ENCODE measurements at places on chromosomes 2 and 18. TPM values are rescaled to one million over a fixed set of nuclear protein-coding genes. Genes with fewer than 3 reads are reported as not detected.
A peak's percentile ranks its signal among the peaks of the same experiment; 100 is the strongest.

GRCh38 chr2:189569295-189569910 is 11.2 kb downstream of the SLC40A1 start:
- DNase-seq: no peak
- peaks cover 3% of the 10 kb centered on the region for H3K4me1 ChIP-seq
- H3K4me3 ChIP-seq: no peak overlapping the region
- H3K27me3 ChIP-seq: no peaks in the 10 kb centered on the region
- peak overlapping the region; percentile 47 for H3K27ac ChIP-seq

GRCh38 chr2:230068651-230069055 is at the start of gene SLC16A14:
Gene SLC16A14, minus strand, starts transcription at chr2:230068924. Its CDS starts 9,572 bp downstream, at chr2:230059352.
- no peak for DNase-seq
- peak within 1 kb of the TSS; percentile 62 for H3K4me3 ChIP-seq
- H3K4me1 ChIP-seq: peaks cover 6% of the 10 kb centered on the region
- H3K27me3 ChIP-seq: no peaks in the 10 kb centered on the region

DNA sequence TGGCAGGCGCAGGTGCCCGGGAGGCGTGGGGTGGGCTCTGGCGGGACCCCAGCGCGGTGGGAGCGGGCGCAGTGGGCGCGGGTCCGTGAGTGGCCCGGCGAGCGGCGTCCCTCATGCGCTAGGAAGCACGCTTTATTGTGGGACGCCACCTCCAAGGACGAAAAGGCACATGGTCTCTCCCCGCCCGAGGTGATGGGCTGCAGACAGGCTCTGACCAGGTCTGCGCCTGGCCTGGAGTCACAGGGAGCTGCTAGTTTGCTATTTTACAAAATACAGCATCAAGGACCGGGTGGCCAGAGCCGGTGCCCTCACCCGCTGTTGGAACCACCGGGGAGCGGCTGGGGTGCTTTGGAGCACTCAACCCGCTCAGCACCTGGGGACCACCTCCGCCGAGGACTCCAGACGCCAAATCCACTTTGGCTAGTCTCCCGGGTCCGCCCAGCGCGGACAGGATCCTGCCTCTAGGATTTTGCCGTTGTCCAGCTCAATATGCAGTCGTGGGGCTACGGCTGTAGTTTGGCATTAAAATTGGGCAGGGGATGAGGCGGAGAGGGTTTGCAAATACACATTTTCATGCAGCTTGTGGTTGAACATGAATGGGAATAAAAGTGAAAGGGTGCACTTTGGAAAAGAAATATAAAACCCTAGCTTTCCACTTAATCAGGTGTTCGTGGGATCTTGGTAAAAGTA is 65.4 kb downstream of the LRRFIP1 start:
- H3K27ac ChIP-seq: peak overlapping the region; percentile 98
- peaks cover 88% of the 10 kb centered on the region for H3K4me1 ChIP-seq
- DNase-seq: no peak
- no peaks in the 10 kb centered on the region for H3K36me3 ChIP-seq
- H3K27me3 ChIP-seq: no peaks in the 10 kb centered on the region

GRCh38 chr2:108621087-108621559 is 86.9 kb downstream of the LIMS1 start:
- peaks cover 32% of the 10 kb centered on the region for H3K4me1 ChIP-seq
- H3K4me3 ChIP-seq: no peak overlapping the region
- H3K27ac ChIP-seq: peak overlapping the region; percentile 27
- no peaks in the 10 kb centered on the region for H3K36me3 ChIP-seq
- H3K27me3 ChIP-seq: no peaks in the 10 kb centered on the region

- H3K27ac ChIP-seq: no peak overlapping the region
- peaks cover 12% of the 10 kb centered on the region for H3K4me1 ChIP-seq
- H3K4me3 ChIP-seq: no peak overlapping the region
- H3K27me3 ChIP-seq: no peaks in the 10 kb centered on the region
- DNase-seq: no peak
- peaks cover 10% of the 10 kb centered on the region for H3K36me3 ChIP-seq
These were observed 81.5 kb upstream of the MAP3K20 start for GRCh38 chr2:172993931-172994717.

DNA sequence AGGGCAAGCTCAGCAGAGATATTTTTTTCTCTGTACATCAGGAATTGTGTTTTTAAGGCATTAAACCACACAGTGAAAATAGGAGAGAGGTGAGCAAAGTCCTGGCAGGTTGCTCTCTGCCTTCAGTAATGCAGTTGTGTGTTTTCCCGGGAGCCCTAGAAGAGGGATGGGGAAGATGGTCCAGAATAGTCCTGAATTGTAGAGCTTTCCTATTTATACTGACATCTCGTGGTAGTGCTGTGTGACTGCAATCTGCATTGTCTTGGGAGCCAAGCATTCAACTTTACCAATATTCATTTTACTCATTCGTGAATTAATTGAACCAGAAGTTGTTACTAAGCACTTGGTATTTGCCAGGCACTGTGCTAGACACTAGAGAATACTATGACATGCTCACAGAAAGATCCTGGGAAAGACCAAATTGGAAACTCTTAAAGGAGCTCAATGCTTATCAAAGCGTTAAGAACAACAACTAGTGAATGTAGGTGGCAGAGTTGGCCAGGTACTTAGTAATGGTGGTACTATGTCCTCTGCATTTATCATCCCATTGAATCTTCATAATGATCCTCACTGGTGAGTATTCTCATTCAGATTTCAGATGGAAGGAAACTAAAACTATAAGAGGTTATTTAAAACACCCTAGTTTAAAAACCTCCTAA is 214.6 kb downstream of the TRIB2 start:
- H3K27me3 ChIP-seq: no peaks in the 10 kb centered on the region
- H3K4me1 ChIP-seq: peaks cover 37% of the 10 kb centered on the region
- H3K36me3 ChIP-seq: no peaks in the 10 kb centered on the region
- no peak for DNase-seq

DNA sequence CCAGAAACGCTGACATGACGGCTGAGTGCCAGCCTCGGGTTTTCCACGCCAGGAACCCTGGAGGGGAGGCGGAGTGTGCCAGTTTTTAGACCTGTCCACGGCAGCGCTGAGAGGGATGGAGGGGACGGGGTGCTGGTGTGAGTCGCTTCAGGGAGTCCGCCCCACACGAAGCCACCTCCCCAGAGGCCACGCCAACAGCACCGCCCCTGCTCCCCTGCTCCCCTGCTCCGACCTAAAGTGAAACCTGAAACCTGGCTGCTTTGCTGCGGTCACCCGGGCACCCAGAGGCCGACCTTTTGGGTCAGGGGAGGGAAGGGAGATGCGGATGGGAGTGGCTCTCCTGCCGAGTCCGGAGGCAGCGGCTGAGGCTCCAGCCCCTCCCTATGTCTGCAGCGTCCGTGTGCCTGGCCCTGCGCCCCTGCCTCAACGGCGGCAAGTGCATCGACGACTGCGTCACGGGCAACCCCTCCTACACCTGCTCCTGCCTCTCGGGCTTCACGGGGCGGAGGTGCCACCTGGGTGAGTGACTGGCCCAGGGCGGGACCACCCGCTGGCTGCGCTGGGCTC is 38.1 kb downstream of the SNED1 start:
- H3K4me3 ChIP-seq: peak overlapping the region; percentile 23
- no peak for DNase-seq
- peaks cover 5% of the 10 kb centered on the region for H3K4me1 ChIP-seq
- peaks cover 27% of the 10 kb centered on the region for H3K36me3 ChIP-seq
- H3K27me3 ChIP-seq: no peaks in the 10 kb centered on the region

DNA sequence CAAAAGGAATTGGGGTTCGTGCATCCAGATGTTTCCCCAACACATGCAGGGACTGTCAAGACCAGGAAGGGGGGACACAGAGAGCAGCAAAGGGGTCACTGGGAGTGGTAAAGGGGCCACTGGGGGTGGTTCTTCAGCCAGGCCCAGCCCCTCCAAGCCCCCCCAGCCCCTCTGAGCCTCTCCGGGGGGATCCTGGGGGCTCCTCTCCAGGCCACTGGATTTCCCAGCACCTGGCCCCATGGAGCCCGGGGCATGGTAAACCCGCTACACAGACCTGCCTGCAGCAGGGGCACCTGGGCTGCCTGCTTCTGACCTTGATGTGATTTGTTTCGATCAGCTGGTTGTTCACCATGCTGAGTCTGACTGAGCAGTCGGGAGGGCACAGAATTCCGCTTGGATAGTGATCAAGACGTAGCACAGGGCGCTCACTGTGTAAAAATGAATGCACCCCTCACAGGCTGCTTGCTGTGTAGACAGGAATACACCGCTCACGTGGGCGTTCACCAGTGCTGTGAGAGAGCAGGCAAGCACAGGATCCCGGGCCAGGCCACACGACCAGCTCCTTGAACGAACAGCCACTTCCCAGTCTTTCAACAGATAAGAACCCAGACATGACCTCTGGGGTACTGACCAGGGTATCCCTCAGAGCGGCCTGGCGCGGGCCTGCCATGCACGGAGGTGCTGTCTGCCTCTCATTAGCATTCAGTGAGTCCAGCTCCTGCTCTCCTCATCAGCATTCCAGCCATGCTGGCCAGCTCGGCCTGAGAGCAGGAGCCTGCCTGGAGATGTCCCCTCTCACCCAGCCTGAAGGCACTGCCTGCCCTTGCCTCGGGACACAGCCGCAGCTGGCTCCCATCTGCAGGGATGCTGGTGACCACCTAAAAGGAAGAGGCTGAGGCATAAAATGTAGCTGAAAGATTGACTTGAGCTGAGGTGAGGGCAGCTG is 73.3 kb upstream of the OTOS start:
- H3K27ac ChIP-seq: no peak overlapping the region
- no peaks in the 10 kb centered on the region for H3K27me3 ChIP-seq
- H3K36me3 ChIP-seq: no peaks in the 10 kb centered on the region
- no peak for DNase-seq
- no peak overlapping the region for H3K4me3 ChIP-seq

- H3K4me3 ChIP-seq: no peak overlapping the region
- H3K27ac ChIP-seq: peak overlapping the region; percentile 76
- H3K27me3 ChIP-seq: no peaks in the 10 kb centered on the region
- peaks cover 5% of the 10 kb centered on the region for H3K4me1 ChIP-seq
- no peak for DNase-seq
These were observed 72.8 kb downstream of the KCNF1 start for GRCh38 chr2:10984418-10985135.

DNA sequence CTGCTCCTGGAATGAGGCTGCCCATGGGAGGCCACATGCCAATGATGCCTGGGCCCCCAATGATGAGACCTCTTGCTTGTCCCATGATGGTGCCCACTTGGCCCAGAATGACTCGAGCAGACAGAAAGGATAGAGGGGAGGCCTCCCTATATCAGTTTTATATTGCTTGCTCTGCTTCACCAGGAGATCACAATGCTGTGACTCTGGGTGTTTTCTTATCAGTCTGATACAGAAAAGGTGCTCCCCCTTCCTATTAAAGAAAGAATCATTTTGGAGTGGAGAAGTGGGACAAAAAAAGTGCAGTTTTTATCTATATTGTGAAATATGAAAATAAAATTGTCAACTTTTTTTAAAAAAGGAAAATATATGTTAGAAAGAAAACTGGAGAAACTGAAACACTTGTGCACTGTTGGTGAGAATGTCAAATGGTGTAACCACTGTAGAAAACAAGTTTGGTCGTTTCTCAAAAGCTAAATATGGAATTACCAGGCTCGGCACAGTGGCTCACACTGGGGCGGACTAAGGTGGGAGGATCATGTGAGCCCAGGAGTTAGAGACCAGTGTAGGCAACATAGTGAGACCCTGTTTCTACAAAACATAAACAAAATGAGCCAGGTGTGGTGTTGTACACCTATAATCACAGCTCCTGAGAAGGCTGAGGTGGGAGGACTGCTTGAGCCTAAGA is 21.8 kb downstream of the LPIN2 start:
- no peaks in the 10 kb centered on the region for H3K27me3 ChIP-seq
- H3K4me1 ChIP-seq: peaks cover 15% of the 10 kb centered on the region
- DNase-seq: no peak
- H3K27ac ChIP-seq: no peak overlapping the region

GRCh38 chr18:77100751-77101355 is 31.7 kb downstream of the MBP start:
- peak overlapping the region; percentile 28 for H3K4me3 ChIP-seq
- H3K27ac ChIP-seq: peak overlapping the region; percentile 83
- no peaks in the 10 kb centered on the region for H3K36me3 ChIP-seq
- no peaks in the 10 kb centered on the region for H3K27me3 ChIP-seq
- DNase-seq: no peak
- H3K4me1 ChIP-seq: peaks cover 24% of the 10 kb centered on the region

DNA sequence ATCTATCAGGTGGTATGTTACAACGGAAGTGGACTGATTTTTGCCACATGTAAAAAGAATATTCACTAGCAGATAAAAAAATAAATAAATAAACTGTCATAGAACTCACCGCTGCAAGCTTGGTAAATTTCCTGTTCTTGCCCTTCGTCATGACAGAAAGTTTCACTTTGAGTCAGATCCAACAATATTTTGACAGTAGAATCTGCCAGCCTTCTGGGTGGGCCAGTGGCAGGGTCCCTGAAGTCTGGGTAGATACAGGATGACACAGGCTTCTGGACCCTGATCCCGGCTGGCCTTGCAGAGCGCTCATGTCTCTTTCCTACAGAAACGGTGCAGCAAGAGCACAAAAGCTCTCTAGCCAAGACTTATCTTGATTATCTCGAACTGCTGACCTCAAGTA is 97.8 kb upstream of the PMAIP1 start:
- no peaks in the 10 kb centered on the region for H3K27me3 ChIP-seq
- no peaks in the 10 kb centered on the region for H3K36me3 ChIP-seq
- H3K27ac ChIP-seq: no peak overlapping the region
- H3K4me3 ChIP-seq: no peak overlapping the region

DNA sequence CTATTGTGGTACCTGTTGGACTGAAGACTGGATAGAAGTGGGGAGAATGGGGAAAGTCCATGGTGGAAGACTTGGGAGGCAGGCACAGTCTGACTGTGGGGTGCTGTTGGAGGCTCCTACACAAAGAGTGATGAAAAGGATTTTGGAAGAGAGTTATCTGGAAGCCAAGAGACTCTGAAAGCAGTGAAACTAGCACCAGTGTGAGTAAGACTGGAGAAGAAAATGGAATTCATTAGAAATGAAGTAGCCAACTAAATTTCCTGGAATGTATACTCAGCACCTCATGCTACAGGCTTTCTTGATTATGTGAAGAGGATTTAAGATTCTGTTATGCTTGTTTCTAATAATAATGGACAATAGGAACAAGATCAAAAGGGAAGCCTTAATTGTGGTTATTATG is 27.7 kb downstream of the ELP2 start:
- peaks cover 97% of the 10 kb centered on the region for H3K36me3 ChIP-seq
- no peak for DNase-seq
- no peak overlapping the region for H3K4me3 ChIP-seq
- no peaks in the 10 kb centered on the region for H3K4me1 ChIP-seq

DNA sequence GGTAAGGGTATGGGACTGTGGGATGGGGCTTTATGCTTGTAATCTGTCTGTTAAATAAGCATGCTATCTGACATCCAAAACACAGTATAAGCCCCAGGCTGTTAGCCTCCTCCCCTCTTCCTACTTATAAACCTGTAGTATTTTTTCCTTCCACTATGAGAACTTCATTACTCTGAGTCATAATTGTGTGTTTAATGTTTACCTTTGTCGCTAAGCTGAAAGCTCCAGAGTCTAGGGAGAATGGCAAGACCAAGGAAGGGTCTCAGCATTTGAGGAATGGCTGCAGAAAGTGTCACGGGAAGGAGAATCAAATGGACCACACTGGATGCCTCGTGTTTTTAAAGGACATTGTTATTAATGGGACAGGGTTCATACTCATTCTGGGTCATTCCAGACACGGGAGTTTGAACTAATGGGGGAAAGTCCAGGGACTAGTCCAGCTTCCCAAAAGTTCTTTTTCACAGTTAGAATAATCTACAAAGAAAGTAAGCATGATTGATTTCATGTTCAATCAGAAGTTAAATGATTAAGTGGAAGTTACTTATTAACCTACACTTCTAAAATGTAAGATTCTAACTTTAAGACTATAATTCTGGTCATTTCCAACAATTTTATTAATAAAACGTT is 292.2 kb downstream of the AFF3 start:
- DNase-seq: no peak
- no peak overlapping the region for H3K27ac ChIP-seq
- no peaks in the 10 kb centered on the region for H3K4me1 ChIP-seq
- H3K27me3 ChIP-seq: no peaks in the 10 kb centered on the region
- H3K4me3 ChIP-seq: no peak overlapping the region

The MAL gene
- 8.4 TPM for total RNA-seq

The LYPD1 gene
- not detected for total RNA-seq

The RSAD2 gene
- 4.3 TPM for total RNA-seq

The NEU2 gene
- not detected for total RNA-seq

The SH3RF3 gene
- total RNA-seq: 7.4 TPM

Measured in heart left ventricle (tissue), 16 donors.